HepG2 (cell line): ENCODE measurements at places on chromosomes 2 and 18.
A peak's percentile ranks its signal among the peaks of the same experiment; 100 is the strongest.

- DNase-seq: no peak
Observed at GRCh38 chr2:28398101-28398834, 5.6 kb downstream of the FOSL2 start.

- no peak for DNase-seq
Observed at GRCh38 chr18:2325308-2325849, 245.9 kb downstream of the METTL4 start.

GRCh38 chr2:59566739-59567138, 986.7 kb downstream of the BCL11A start:
- no peak for DNase-seq

GRCh38 chr2:155722290-155722689, 610.2 kb downstream of the NR4A2 start:
- no peak for DNase-seq

DNA sequence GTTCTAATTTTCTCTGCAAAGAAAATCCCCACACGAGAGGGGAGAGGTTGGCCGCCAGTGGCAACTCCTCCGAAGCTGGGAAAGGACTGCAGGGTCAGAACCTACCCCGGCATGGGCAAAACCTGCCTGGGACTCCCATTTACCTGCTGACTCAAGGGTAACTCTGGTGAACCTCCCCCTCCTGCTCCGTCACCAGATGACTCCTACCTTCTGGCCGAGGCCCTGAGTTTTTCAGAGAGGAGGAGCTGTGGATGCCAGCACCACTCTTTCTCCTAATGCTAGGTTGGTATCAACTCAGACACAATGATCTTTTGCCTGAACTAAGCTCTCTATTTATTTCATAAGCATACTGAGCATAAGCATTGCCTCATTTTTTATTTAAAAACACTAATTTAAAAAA, 96.6 kb downstream of the ALPK2 start:
- DNase-seq: no peak

DNA sequence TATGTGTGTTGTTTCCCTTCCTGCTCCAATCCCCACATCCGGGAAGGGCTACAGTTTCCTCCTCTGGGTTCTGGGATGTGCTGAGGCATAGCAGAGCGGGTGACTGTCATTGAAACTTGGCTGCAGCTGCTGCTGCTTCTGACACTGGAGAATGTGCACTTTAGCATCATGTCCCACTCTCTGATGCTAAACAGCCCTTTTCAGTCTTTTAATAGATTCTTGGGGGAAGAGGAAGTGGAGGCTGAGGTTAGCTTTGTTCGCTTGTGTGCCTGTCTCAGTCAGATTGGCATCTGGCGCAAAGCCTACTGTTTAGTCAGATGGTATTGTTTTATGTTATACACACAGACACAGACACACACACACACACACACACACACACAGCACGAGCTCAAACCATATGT, 136.5 kb upstream of the RND3 start:
- DNase-seq: no peak

DNA sequence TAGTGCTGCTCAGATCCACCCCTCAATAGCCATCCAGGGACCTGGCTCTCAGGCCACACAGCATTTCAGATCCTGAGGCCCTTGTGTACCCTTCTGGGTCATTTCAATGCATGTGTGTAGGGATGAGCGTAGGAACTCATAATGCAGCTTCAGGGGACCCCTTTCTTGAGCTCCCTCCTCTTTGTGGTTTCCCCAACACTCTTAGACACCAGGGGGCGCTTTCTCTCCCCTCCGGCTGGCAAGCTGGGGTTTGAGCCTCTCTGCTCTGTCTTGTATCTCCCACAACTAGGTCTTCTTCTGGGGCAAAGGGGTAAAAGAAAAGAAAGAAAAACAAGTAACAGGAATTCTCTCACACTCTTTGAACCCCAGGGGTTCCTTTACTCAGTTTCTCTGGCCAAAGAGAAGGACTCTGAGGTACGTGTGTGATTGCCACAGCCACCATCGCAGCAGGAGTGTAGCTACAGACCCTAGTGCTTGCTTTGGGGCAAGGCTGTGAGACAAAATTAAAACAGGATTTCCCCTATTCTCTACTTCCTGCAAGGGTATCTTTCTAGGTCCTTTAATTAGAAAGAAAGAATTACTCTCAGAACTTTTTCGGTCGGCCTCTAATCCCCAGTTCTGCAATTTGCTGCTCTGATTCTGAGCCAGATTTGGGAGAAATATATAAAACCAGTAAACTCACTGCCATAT, 38.0 kb downstream of the CABYR start:
- DNase-seq: peak; percentile 37

GRCh38 chr2:223772363-223772762, 65.0 kb downstream of the AP1S3 start:
- DNase-seq: no peak

GRCh38 chr18:43882358-43883055, 605.2 kb upstream of the SYT4 start:
- no peak for DNase-seq

DNA sequence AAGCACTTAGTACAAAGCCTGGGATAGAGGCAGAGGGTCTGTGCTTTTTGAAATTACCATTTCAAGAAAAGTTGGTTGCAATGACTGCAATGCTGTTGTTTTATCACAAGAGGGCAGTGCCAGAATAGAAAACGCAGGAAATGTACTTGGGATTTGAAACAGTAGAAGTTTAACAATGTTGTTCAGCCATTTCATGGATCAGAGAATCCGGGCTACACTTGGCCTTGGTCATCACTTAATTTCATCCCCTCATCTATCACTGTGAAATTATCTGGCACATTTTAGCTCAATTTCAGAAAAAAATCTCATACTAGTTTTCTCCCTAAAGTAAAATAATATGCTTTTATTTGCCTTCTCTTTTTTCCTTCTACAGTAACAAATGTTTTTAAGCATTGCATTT, 70.8 kb downstream of the RAPGEF4 start:
- peak; percentile 42 for DNase-seq

- no peak for DNase-seq
Observed at GRCh38 chr2:75707901-75708300, 2.8 kb downstream of the GCFC2 start.

DNA sequence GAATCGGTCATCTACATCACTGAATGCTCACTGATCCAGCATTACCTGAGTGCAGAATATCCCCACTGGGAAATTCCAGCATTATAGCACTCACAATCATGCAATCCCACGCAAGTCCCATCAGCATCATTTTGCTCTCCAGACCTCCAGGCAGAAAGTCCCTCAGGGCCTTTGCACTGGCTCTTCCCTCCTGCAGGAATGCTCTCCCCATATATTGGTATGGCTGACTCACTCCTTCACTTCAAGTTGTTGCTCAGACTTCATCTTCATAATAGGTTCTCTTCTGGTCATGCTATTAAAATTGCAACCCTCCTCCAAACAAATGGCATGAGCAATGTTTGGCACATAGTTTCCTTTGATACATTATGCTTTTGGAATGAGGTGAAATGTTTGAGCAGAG, 64.7 kb upstream of the CELF4 start:
- no peak for DNase-seq

GRCh38 chr2:17052001-17052400, 386.4 kb upstream of the CYRIA start:
- DNase-seq: no peak

GRCh38 chr2:101741775-101742520, 44.4 kb downstream of the MAP4K4 start:
- DNase-seq: no peak

GRCh38 chr18:34752056-34752455, 42.0 kb downstream of the DTNA start:
- no peak for DNase-seq

GRCh38 chr2:42916324-42916723, 123.9 kb upstream of the HAAO start:
- no peak for DNase-seq

- no peak for DNase-seq
Observed at GRCh38 chr2:238169048-238169707, 10.4 kb downstream of the ERFE start.
